ENCODE measurements at places on chromosomes 3 and 15. TPM values are rescaled to one million over a fixed set of nuclear protein-coding genes. Genes with fewer than 3 reads are reported as not detected.

IGSF10 gene
- total RNA-seq = not detected

MYZAP gene
- total RNA-seq = not detected

CCR5 gene
- total RNA-seq = 21.6 TPM

LRRC31 gene
- total RNA-seq = not detected

CLDN16 gene
- not detected for total RNA-seq

NANOGP8 gene
- not detected for total RNA-seq

KIF7 gene
- 0.65 TPM for total RNA-seq

- peaks cover 10% of the 10 kb centered on the region for H3K4me1 ChIP-seq
- DNase-seq = no peak
- peaks cover 71% of the 10 kb centered on the region for H3K27me3 ChIP-seq
These were observed 1.4 kb downstream of the PTPRG start for GRCh38 chr3:61562721-61563312.

DNA sequence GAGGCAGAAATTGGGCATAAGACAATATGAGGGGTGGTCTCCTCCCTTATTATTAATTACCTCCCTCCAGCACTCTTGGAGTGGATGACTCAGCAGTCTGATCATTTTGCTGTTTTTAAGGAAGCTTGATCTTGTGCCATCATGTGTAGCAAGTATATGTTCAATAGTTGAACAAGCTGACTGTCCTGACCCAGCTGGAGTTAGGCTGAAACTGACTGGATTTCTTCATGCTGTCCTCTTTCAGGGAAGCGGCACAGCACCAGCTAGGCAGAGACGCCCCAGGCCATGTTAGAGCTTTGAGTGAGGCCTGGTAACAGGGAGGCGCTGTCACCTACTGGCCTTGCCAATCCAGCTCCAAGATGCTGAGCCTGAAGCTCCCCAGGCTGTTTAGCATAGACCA is 54.4 kb upstream of the KIF23 start:
- no peak overlapping the region for H3K27ac ChIP-seq
- DNase-seq = no peak
- H3K27me3 ChIP-seq = peaks cover 1% of the 10 kb centered on the region
- H3K36me3 ChIP-seq = no peaks in the 10 kb centered on the region
- no peak overlapping the region for H3K4me3 ChIP-seq

- no peak for DNase-seq
- H3K36me3 ChIP-seq = no peaks in the 10 kb centered on the region
- H3K27me3 ChIP-seq = peaks cover 29% of the 10 kb centered on the region
- H3K4me1 ChIP-seq = no peaks in the 10 kb centered on the region
- H3K27ac ChIP-seq = no peak overlapping the region
- no peak overlapping the region for H3K4me3 ChIP-seq
These were observed 30.8 kb downstream of the RTP4 start for GRCh38 chr3:187398955-187399354.

DNA sequence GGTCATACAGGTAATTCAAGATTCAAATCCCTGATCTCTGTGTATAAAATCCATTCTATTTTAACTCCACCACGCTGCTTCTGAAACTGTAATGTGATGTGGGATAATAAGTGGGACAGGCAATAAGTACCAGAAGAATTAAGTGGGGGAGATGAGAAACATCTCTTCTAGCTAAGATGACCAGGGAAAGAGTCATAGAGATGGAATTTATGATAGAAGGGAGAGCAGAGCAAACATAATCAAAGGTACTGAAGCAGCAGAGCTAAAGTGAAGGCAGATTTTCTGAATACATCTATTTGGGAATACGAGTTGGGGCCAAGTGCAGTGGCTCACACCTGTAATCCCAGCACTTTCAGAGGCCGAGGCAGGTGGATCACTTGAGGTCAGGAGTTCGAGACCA is 4.9 kb downstream of the MRPL47 start:
- DNase-seq = no peak
- H3K27ac ChIP-seq = no peak overlapping the region
- H3K4me3 ChIP-seq = no peak overlapping the region
- peaks cover 14% of the 10 kb centered on the region for H3K4me1 ChIP-seq
- peaks cover 42% of the 10 kb centered on the region for H3K36me3 ChIP-seq

- H3K36me3 ChIP-seq = peaks cover 8% of the 10 kb centered on the region
- no peak overlapping the region for H3K27ac ChIP-seq
- DNase-seq = no peak
- H3K27me3 ChIP-seq = no peaks in the 10 kb centered on the region
- no peak overlapping the region for H3K4me3 ChIP-seq
These were observed 28.5 kb downstream of the SCG5 start for GRCh38 chr15:32669896-32670611.

DNA sequence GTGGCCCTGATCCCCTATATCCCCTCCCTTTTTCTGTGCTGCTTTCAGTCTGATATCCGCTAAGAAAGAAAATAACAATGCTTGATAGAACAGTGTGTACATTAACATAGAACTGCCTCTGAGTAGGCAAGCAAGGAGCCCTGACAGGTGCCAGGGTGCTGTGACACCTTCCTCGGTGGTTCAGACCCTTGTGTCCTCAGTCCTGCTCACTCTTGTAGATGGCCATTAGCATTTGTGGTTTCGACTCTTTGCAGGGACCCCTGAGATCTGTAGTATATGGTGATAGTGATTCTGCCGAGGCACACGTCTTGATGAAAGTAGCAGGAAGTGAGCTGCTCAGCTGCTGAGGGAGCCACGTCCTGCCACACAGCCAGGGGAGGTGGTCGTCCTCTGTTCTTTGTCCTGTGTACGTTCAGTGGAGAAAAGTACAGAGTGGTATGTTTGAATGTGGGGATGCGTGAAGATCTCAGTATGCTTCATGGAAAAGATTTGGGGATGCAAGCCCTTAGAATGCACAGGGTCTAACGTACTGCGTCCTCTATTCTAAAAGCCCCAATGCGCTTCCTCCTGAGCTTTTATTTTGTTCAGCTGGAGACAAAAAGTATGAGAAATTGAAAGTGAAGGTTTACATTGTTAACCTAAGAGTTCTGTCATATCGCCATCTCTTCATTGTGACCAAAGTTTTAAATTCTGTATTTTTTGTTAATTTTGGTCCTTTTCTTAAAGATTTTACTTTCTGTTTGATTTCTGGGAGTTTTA is 35.4 kb downstream of the PXYLP1 start:
- peak overlapping the region; percentile 78 for H3K4me3 ChIP-seq
- peaks cover 41% of the 10 kb centered on the region for H3K4me1 ChIP-seq
- H3K27ac ChIP-seq = peak overlapping the region; percentile 98

- no peak for DNase-seq
- H3K36me3 ChIP-seq = no peaks in the 10 kb centered on the region
- H3K27me3 ChIP-seq = no peaks in the 10 kb centered on the region
- H3K4me1 ChIP-seq = no peaks in the 10 kb centered on the region
- no peak overlapping the region for H3K4me3 ChIP-seq
These were observed 263.2 kb downstream of the NLGN1 start for GRCh38 chr3:173660645-173661299.

DNA sequence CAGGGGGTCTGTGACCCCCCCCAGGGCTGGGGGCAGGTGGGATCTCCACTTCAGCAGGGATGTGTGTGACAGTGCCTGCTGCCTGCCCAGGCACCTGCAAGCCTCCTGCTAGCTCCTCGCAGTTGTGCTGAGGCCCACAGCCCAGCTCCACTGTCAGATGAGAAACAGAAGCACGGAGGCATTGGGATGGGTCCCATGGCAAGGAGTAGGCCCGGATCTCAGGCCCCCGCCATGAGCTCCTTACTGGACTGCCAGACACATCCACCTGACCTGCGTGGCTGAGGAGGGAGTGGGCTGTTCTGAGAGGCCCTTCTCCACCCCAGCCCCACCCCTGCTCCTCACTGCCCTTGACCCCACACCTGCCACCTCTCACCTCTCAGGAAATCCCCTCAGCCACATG is 18.2 kb upstream of the SKOR1 start:
- DNase-seq = no peak
- H3K27ac ChIP-seq = no peak overlapping the region
- no peak overlapping the region for H3K4me3 ChIP-seq
- H3K4me1 ChIP-seq = peaks cover 3% of the 10 kb centered on the region

- no peaks in the 10 kb centered on the region for H3K27me3 ChIP-seq
- no peak for DNase-seq
- H3K36me3 ChIP-seq = no peaks in the 10 kb centered on the region
- H3K27ac ChIP-seq = no peak overlapping the region
- H3K4me3 ChIP-seq = no peak overlapping the region
These were observed 107.1 kb upstream of the FHIT start for GRCh38 chr3:61358364-61358763.

GRCh38 chr3:24487325-24488262 is 7.1 kb downstream of the THRB start:
- peaks cover 6% of the 10 kb centered on the region for H3K27me3 ChIP-seq
- H3K36me3 ChIP-seq = no peaks in the 10 kb centered on the region
- DNase-seq = no peak
- no peak overlapping the region for H3K4me3 ChIP-seq

DNA sequence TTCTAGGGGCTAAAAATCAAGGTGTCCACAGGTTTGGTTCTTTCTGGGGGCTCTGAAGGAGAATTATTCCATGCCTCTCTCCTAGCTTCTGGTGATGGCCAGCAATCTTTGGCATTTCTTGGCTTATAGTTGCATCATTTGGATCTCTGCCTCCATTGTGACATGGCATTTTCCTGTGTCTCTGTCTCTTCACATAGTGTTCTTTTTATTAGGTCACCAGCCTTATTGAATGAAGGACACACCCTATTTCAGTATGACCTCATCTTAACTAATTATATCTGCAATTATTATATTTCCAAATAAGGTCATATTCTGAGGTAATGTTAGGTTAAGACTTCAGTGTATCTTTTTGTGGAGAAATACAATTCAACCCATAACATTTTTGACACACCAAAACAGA is 3.2 kb upstream of the GBE1 start:
- H3K4me3 ChIP-seq = no peak overlapping the region
- no peak overlapping the region for H3K27ac ChIP-seq
- H3K4me1 ChIP-seq = peaks cover 19% of the 10 kb centered on the region
- DNase-seq = no peak

DNA sequence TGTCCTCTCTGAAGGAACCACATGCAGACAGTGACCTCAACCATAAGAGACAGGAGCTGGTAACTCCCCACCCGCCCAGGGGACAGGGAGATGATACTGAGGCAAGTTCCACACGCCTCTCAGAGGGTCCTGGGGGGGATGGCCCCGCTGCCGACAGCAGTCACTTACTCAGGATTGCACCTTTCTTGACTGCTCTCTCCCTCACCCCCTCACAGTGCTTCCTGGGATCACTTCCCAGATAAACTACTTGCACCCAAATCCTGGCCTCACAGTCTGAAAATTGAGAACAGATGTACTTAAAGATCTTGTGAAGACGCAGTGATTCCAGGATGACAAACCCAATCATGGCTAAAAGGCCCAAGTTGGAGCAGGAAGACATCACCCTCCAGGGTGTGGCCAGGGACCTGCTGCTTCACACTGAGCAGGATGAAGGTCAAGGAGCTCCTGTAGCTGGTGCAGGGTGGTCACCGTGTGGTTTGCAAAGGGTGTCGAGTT is 207.6 kb downstream of the ADAMTS17 start:
- H3K36me3 ChIP-seq = no peaks in the 10 kb centered on the region
- H3K27ac ChIP-seq = no peak overlapping the region
- H3K4me3 ChIP-seq = no peak overlapping the region
- DNase-seq = no peak
- no peaks in the 10 kb centered on the region for H3K27me3 ChIP-seq

DNA sequence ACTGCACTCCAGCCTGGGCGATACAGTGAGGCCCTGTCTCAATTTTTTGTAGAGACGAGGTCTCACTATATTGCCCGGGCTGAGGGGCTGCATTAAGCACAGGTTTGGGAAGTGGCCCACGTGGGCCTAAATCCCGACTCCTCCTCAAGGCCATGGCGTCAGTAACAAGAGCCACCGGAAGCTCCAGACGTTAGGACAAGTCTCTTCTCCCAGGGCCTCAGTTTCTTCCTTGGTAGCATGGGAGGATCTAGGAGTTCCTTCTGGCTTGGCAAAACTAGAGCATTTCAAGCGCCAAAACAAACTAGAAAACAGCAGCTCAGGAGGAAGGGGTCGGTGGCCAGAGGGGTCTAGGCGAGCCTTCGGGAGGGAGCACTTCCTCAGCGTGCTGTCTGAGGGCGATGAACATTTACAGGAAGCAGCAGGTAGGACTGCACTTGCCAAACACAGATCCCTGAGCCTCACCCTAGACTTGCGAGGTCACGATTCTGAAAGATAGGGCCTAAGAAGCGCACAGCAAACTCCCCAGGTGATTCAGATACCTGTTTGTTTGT is 536 bp downstream of the SNAPC5 start:
- H3K27me3 ChIP-seq = no peaks in the 10 kb centered on the region
- peaks cover 80% of the 10 kb centered on the region for H3K36me3 ChIP-seq
- peak overlapping the region; percentile 97 for H3K4me3 ChIP-seq
- H3K27ac ChIP-seq = peak overlapping the region; percentile 96

GRCh38 chr3:10198226-10198625 is 33.5 kb downstream of the IRAK2 start:
- H3K36me3 ChIP-seq = peaks cover 5% of the 10 kb centered on the region
- H3K4me3 ChIP-seq = no peak overlapping the region
- H3K4me1 ChIP-seq = peaks cover 81% of the 10 kb centered on the region

GRCh38 chr3:195101001-195101583 is 169.9 kb downstream of the XXYLT1 start:
- DNase-seq = no peak
- H3K4me1 ChIP-seq = peaks cover 25% of the 10 kb centered on the region
- H3K36me3 ChIP-seq = no peaks in the 10 kb centered on the region
- H3K27me3 ChIP-seq = no peaks in the 10 kb centered on the region
- no peak overlapping the region for H3K27ac ChIP-seq
- no peak overlapping the region for H3K4me3 ChIP-seq

- peak; percentile 53 for DNase-seq
- H3K27me3 ChIP-seq = no peaks in the 10 kb centered on the region
- H3K4me1 ChIP-seq = peaks cover 68% of the 10 kb centered on the region
- H3K4me3 ChIP-seq = peak overlapping the region; percentile 67
- peaks cover 19% of the 10 kb centered on the region for H3K36me3 ChIP-seq
These were observed 46.1 kb upstream of the RASGRP1 start for GRCh38 chr15:38610748-38611147.

- H3K4me1 ChIP-seq = no peaks in the 10 kb centered on the region
- DNase-seq = no peak
- no peak overlapping the region for H3K27ac ChIP-seq
- H3K4me3 ChIP-seq = no peak overlapping the region
These were observed 88.3 kb upstream of the PRR23C start for GRCh38 chr3:139132976-139133375.

DNA sequence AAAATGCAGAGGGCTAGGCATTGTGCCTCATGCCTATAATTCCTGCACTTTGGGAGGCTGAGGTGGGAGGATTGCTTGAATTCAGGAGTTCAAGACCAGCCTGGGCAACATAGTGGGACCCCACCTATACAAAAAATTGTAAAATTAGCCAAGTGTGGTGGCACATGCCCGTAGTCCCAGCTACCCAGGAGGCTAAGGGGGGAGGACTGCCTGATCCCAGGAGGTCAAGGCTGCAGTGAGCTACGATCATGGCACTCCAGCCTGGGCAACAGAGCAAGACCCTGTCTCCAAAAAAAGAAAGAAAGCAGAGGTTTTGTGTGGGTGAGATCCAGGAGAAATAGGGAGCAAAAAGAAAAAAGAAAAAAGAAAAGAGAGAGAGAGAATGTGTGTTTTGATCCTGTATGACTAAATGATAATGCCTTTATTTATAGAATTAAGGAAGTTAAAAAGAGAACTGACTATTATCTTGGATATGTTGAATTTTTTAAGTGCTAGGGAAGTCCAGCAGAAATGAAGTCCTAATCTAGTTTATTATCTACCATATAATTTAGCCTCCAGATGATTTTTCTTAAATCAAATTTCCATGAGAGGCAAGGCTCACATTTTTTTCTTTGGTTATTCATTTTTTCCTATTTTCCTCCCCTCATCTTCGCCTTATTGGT is 4.8 kb downstream of the TTBK2 start:
- H3K27ac ChIP-seq = no peak overlapping the region
- peaks cover 2% of the 10 kb centered on the region for H3K36me3 ChIP-seq
- H3K27me3 ChIP-seq = no peaks in the 10 kb centered on the region
- DNase-seq = no peak
- H3K4me3 ChIP-seq = no peak overlapping the region

Measured in activated CD4-positive, alpha-beta T cell treated with anti-CD3 and anti-CD28 coated beads, Interleukin-2, amount 10 ng/mL, durations not matched to agents 7 days and 5 days (primary cell).